Activated naive CD4-positive, alpha-beta T cell treated with anti-CD3 and anti-CD28 coated beads for 36 hours (primary cell): ENCODE measurements at places on chromosomes 7 and 10. TPM values are rescaled to one million over a fixed set of nuclear protein-coding genes. Genes with fewer than 3 reads are reported as not detected.

TMEM248 gene
- total RNA-seq = 54.0 TPM

WDR91 gene
- total RNA-seq = 10.6 TPM

TASOR2 gene
- total RNA-seq = 36.4 TPM

ADIRF gene
- total RNA-seq = not detected

RBP4 gene
- not detected for total RNA-seq

CHST3 gene
- 0.57 TPM for total RNA-seq

LRRD1 gene
- not detected for total RNA-seq

ZC3HAV1L gene
- total RNA-seq = 5.1 TPM

VAX1 gene
- total RNA-seq = not detected

RSPH10B2 gene
- not detected for total RNA-seq

NUTM2E gene
- not detected for total RNA-seq

TEX47 gene
- not detected for total RNA-seq

GJD4 gene
- total RNA-seq = not detected

DNA sequence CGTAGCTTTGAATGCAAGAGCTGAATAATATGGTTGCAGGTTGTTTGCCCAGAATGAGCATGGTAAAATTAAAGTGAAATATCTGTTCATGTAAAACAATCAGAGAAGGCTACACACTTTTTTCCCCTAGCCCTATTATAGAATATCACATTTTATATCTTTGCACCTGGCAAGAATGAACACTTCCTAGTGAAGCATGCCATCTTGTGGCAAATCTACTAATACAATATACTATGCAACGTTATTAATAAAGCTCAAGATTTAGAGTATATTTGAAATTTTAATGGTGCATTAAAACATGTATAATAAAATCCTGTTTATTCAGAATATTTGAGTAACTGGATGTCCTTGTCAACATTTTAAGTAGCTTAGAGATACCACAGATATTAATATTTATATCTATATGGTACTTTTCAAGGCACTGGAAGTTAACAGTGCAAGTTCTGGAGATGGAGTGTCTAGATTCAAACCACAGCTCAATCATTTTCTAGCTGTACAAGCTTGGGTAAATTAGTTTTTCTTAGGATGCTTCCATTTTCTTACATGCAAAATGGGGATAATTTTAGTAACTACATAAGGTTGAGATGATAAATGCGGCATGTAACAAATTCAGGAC is 643.1 kb upstream of the SEMA3D start:
- no peak for DNase-seq

- DNase-seq = no peak
Measured at GRCh38 chr7:77395626-77396025, 20.5 kb downstream of the GSAP start.

GRCh38 chr10:77463499-77463898 is 174.1 kb downstream of the KCNMA1 start:
- no peak for DNase-seq

DNA sequence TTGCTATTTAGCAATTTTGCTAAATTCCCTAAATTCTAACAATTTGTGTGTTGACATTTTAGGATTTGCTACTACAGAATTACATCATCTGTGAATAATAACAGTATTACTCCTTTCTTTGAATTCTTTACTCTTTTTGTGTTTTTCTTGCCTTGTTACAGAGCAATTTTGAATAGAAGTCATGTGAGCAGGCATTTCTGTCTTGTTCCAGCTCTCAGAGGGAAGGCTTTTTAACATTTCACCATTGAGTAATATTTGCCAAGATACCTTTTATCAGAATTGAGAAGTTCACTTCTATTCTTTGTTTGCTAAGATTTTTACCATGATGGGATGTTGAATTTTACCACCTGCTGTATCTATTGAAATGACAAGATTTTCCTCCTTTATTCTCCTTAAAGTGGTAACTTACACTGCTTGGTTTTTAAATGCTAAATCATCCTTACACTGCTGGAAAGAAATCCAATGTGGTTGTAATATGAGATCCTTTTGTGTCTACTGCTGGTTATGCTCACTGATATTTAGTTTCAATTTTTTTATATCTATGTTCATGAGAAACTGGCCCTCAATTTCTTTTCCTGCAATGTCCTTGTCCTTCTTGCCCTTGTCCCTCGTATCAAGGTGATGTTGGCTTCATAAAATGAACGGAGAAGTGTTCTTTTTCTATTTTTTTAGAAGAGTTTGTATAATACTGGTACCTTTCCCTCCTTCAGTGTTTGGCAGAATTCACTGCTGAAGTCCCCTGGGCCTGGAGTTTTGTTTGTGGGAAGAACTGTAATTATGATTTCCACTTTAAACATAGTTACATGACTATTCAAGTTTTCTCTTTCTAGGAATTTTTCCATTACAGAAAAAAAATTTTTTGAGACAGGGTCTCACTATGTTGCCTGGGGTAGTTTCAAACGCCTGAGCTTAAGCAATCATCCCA is 50.3 kb upstream of the ATP6V0A4 start:
- DNase-seq = no peak

- no peak for DNase-seq
Measured at GRCh38 chr7:44094883-44095592, 9.1 kb upstream of the AEBP1 start.

- DNase-seq = no peak
Measured at GRCh38 chr7:106358103-106358663, 73.4 kb upstream of the NAMPT start.

- DNase-seq = no peak
Measured at GRCh38 chr7:100065452-100066186, 15.9 kb downstream of the ZNF3 start.

DNA sequence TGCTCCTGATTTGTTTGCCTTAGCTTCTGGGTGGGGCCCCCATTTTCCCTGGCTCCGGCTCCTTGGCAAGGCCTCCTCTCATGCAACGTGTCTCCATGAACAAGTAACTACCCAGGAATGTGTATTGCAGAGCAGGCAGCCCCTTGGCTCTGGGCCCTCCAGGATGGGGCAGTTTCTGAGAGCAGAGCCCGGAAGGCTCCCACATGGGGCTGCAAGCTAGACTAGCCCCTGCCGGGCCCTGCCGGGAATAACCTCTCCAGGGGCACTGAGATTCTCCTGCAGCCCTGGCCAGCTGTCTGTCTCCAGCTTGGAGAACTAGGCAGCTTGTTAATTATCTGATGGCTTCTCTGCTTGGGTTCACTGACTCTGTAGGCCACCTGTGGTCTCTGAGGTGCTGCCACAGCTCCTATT is 184.0 kb upstream of the INHBA start:
- DNase-seq = no peak

- DNase-seq = no peak
Measured at GRCh38 chr10:97503406-97503805, 4.7 kb downstream of the UBTD1 start.

DNA sequence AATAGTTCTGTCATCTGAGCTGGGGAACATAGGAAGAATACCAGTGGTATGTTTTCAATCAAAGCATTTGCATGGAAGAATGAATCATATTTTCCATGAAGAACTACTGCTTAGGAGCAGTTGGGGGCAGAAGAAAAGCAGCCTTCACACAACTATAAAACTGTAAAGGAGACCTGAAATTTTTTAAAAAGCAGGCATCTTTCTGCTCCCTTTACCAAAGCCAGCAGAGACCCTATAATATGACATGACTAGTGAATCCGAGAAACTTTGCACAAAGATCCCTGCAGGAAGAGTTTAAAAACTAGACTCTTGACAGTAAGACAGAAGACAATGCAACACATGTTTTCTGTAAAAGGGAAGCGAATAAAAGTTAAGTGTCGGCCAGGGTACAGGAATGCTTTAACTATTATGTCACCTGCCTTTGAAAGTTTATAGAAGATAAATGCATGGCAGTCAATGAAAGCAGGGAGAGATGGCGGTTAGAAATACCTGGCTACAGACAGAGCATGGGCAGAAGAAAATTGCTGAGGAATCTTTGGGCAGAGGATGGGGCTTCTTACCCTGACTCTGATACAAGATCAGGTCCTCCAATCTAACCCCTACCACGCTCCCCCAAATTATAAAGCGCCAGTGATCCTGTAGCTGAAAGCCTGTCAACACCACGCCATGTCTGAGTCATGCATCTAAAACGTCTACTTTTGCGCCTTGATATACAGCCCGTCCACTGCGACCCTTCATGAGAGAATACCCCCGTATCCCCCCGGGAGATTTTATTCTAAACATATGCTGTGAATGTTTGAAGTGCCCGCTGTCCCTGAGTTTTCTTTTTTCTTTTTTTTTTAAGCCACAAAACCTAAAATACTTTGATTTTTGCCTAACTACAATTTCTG is 93.1 kb downstream of the GLI3 start:
- no peak for DNase-seq

DNA sequence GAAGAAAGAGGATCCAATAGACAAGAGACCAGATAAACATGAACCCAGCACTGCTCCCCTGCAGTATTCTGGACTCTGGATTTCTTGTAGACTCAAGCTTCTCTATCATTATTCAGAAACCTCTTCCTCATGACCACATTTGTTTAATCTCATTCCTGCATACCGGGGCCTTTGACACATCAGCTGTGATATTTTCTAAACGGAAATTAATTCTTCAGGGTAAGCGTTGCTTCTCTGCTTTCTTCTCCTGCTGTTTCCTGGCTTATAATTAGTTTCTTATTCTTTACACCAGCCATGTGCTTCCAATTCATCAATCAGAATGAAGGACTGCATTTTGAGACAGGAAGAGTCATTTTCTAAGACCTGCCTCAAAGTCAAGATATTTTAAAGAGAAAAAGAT is 54.2 kb upstream of the TARP start:
- no peak for DNase-seq

DNA sequence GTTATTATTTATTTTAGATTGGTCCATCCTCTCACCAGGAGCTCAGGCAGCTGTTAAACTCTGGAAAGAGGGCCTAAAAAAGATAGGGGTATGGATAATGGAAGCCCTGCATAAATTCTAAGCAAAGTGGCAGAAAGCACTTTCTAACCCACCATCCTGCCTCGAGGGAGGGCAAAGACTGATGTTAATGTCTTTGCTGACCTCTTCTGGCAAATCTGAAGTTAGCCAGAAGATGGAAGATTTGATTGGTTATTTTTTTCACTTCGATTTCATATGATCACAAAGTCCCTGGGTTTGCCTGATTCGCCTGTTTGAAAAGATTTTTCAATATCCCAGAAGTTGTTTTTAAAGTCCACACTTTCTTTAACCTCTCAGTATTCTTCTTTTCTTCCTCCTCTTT is 24.8 kb downstream of the OR9A2 start:
- DNase-seq = no peak

GRCh38 chr10:87072449-87072848 is 22.2 kb downstream of the GLUD1 start:
- DNase-seq = no peak

- no peak for DNase-seq
Measured at GRCh38 chr10:111440501-111440900, 363.7 kb downstream of the ADRA2A start.

GRCh38 chr7:137771273-137771672 is 75.5 kb downstream of the DGKI start:
- DNase-seq = no peak

- DNase-seq = no peak
Measured at GRCh38 chr7:137755846-137756651, 90.7 kb downstream of the DGKI start.

- no peak for DNase-seq
Measured at GRCh38 chr7:18939771-18940592, 177.5 kb downstream of the TWIST1 start.

DNA sequence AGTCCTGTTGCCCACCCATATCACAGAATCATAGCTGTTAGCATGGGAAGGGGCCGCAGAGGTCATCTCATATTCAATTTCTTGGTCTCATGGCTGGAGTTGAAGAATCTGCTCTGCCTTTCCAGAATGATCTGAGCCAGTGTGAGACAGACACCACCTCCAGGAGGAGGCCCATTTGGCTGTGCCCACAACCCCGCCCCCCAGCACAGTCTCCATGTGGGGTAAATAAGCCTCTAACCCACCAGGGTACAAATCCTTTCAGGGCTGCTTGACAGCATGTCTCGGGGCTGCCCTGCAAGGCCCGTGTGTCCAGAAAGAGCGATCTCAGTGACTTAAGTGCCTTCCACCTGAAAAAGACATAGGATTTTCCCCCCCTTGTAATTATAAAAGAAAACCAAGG is 137.5 kb downstream of the DLG5 start:
- no peak for DNase-seq

GRCh38 chr7:19375976-19376375 is 230.8 kb upstream of the FERD3L start:
- DNase-seq = no peak

- no peak for DNase-seq
Measured at GRCh38 chr10:113537672-113538071, 15.2 kb upstream of the HABP2 start.

GRCh38 chr7:101236292-101236835 is 1.2 kb downstream of the CLDN15 start:
- no peak for DNase-seq

DNA sequence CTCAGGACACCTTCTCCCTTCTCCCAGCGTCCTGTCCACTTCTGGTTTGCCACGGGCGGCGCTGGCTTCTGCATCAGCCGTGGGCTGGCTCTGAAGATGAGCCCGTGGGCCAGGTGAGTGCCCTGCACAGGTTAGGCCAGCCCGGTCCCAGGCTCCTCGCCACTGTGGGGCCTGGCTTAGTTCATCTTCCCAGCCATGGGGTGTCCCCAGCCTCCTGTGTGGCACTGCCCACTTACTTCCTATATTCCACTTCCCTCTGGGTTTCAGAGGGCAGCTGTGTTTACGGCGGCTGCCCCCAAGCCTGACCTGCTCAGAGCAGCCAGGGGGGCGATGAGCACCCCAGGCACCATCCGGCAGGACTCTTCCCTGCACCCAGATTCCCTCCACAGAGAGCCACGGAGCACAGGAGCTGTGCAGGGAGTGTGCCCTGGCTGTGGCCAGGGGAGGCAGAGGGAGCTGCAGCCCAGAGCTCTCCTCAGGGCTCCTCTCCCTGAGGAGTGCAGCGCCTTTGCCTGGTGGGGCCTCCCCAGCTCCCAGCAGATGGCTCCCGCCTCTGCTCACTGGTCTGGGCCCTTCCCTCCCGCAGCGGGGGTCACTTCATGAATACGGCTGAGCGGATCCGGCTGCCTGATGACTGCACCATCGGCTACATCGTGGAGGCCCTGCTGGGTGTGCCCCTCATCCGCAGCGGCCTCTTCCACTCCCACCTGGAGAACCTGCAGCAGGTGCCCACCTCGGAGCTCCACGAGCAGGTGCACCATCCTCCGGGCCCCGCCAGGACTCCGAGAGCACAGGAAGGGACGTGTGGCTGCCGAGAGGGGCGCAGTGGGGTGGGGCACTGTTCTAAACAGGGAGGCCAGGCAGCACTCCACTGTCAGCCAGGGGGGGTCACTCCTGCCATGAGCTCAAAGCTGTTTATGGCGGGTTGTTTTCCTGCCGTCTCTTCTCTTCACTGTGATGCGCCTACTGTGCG is 6.4 kb downstream of the LFNG start:
- no peak for DNase-seq

- DNase-seq = no peak
Measured at GRCh38 chr10:129897871-129898626, 66.0 kb downstream of the EBF3 start.

GRCh38 chr7:362402-363096 is 72.6 kb downstream of the FOXL3 start:
- peak; percentile 69 for DNase-seq

GRCh38 chr7:55975988-55976633 is 11.7 kb downstream of the NIPSNAP2 start:
- no peak for DNase-seq

GRCh38 chr10:6337382-6337781 is 134.7 kb downstream of the PFKFB3 start:
- DNase-seq = no peak
